ENCODE measurements at places on chromosomes 6 and 20. TPM values are rescaled to one million over a fixed set of nuclear protein-coding genes. Genes with fewer than 3 reads are reported as not detected.

DNA sequence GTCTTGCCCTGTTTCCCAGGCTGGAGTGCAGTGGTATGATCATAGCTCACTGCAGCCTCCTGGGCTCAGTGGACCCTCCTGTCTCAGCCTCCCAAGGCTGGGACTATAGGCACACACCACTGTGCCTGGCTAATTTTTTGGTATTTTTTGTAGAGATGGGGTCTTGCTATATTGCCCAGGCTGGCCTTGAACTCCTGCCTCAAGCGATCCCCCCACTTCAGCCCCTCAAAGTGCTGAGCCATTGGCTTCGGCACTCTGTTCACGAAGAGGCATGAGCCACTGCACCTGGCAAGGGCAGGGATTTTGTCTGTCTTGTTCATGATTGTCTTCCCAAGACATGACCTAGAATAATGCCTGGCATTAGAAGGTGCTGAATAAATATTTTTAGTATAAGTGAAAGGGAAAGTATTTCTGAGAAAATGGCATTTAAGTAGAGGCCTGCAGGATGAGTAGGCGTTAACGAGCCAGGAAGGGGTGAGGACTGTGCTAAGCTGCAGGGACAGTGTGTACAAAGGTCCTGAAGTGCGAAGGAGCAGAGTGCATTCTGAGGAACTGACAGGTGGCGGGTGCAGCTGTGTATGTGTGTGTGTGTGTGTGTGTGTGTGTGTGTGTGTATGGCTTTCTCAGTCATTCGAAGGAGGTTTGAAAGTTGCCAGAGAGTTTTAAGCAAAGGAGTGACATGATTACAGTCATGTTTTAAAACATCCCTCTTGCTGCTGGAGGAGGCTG, 43.0 kb downstream of the VEGFA start:
- DNase-seq, result peak; percentile 63

TFAP2B gene
- not detected for total RNA-seq

DNA sequence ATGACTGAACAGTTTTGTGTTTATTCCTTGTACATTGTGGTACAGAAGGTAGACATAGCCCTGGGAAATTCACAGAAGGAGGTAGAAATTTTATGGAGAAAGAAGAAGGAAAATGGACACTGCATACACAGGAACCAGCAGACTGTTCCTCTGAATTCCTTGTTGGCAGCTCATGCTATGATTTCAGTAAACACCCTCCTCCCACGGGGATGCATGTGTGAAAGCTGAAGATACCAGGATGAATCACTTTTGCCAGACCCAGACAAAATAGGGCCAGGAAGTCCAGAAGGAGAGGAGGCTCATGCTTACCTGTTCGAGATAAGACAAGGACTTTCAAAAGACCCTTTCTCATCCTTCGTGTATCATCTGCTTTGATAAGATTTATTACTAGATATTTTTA, 110.3 kb upstream of the GGTLC1 start:
- DNase-seq, result no peak

LPA gene
- total RNA-seq, result not detected

DNA sequence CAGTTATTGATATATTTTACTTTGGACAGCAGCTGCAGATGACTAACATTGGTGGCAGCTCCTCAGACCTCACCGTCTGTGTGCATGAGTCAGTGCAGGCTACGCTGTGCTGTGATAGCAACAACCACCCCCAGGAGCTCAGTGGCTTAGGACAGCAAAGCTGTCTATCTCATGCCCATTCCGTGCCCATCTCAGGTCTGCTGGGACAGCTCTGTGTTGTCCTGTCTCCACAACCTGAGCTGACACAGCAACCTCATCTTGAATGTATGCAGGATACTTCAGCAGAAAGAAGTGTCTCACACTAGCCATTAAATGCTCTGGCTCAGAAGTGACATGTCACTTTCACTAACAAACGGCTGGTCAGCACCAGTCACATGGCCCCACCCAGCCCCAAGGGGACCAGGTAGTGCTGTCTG, 47.7 kb downstream of the BANF2 start:
- peak; percentile 60 for DNase-seq

GPR63 gene
- 2.4 TPM for total RNA-seq

DNA sequence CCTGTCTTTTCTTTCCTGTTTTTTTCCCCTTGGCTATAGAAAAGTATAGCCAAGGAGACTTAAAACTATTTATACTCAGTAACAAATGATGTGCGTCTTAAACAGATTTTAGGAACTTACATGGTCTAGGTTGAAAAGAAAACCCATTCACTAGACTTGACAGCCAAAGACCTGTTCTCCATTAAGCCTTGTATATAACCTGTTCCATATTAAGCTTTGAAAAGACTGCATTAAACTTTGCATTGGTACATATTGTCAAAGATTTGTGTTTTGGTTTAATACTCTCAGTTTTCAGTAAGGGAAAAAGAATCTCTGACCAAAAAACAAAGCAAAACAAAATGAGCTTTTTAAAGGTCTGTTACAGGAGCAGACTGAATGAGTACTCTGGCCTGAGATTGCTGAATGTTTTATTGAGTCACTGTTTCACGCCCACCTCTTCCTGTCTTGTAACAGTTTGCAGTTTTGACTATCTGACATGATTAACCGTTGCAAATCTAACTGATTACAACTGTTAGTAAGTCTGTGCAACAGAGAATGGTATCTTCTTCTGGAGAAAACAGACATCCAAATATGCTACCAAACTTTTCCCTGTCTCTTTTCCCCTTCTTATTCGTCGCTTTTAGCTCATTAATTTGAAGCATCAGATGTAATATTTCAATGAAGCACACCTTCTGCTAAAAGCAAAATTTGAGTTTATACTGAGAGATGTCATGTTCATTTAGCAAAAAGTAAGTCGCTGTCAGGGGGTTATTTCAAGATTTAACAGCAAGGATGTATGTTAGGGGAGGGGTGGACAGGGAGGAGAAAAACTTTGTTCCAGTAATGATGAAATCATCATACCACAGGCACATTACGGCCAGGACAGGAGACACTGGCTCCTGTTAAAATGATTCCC, 59.1 kb upstream of the SUPT3H start:
- DNase-seq, result peak; percentile 69

GRCh38 chr6:164078532-164079274, 664.2 kb downstream of the QKI start:
- no peak for DNase-seq

- DNase-seq, result no peak
Measured at GRCh38 chr6:152697634-152698033, at the start of gene MYCT1. MYCT1 (plus strand) TSS chr6:152697897; CDS start chr6:152697903, 6 bp downstream.

- DNase-seq, result no peak
Measured at GRCh38 chr6:136706430-136706829, 85.8 kb downstream of the MAP3K5 start.

GRCh38 chr6:9086331-9086730, 651.0 kb upstream of the SLC35B3 start:
- no peak for DNase-seq

ZSCAN31 gene
- total RNA-seq, result 182 TPM

GRCh38 chr6:14478381-14479225, 361.0 kb downstream of the CD83 start:
- DNase-seq, result no peak

GRCh38 chr20:19259141-19259591, 46.7 kb downstream of the SLC24A3 start:
- DNase-seq, result no peak

CST4 gene
- not detected for total RNA-seq

DNA sequence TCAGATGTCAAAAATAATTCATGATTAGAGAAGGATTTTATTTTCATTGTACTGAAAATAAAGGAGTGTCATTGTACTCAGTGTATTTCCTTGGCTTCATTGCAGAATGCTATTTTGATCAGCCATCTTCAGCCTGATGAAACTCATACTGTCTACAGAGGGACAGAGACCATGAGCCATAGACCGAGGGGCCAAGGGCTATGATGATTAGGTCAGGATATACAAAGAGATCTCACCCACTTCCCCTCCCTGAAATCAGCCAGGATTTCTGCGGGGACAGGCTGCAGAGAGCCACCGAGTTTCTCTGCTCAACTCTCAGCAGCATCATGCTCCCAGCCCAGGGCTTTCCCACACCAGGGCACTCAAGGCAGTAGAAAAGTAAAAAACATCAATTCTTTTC, 47.0 kb downstream of the ALDH8A1 start:
- DNase-seq, result no peak

- no peak for DNase-seq
Measured at GRCh38 chr6:122423734-122424133, 24.3 kb downstream of the HSF2 start.

ALDH8A1 gene
- not detected for total RNA-seq

- DNase-seq, result no peak
Measured at GRCh38 chr6:68719761-68720160, 84.7 kb downstream of the ADGRB3 start.

DEFB110 gene
- not detected for total RNA-seq

RBM24 gene
- 1.0 TPM for total RNA-seq

DNA sequence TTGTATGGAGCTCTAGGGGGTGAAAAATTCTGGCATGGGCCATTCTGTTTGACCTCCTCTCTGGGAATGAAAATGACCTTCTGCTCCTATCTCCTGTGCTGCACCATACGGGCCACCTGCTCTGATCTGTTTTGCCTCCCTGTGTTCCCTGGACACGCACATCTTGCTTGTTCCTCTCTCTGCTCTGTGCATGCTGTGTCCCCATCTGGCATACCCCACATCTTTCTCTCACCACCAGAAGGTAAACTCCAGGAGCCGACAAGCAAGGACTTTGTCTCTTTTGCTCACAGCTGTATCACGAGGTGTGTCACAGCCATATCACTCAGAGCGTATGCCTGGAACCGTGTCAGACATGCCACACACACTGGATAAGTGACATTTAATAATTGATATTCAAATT, 208.4 kb upstream of the DTNBP1 start:
- DNase-seq, result no peak

GLP1R gene
- total RNA-seq, result not detected

DNA sequence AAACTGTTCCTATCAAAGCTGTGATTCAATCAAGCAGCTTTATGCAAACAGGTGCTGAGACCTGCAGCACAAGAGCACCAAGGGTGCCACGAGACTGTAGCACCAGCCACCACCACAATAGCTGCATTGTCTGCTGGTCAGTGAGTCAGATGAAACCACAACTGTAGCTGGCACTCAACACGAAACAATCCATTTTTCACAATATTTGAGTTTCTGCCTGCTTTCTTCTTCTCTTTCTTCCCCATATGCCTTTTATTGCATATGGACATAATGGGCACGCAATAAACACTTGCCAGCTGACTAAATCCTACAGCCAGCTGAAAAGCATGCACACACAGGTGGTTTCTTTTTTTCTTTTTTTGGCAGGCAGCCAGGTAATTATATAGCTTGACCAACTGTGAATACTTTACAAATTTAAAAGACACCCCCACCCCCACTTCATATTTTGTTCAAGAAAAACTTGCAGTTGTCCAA, 16.6 kb downstream of the SLC2A12 start:
- peak; percentile 70 for DNase-seq

GRCh38 chr6:112033791-112034615, 19.9 kb upstream of the CCN6 start:
- no peak for DNase-seq

CFB gene
- 1.5 TPM for total RNA-seq

DNA sequence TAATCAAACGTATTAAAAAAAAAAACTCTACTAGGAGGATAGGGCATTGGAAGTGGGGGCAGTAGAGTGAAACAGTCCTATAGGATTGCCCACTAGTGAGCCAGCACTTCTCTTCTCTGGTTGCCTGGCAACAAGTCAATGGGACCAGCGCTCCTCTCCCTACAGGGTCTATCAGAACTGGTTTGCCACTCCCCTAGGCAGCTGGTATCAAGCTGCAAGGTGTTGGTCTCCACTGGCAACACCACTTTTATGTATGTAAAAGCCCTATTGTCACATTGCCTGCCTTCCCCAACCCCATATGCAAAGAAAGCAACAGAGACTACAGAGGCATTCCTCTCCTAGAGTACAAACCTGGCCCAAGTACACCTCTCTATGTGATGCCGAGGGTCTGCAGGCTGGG, 166.9 kb upstream of the MCHR2 start:
- DNase-seq, result no peak

CDH22 gene
- not detected for total RNA-seq

- DNase-seq, result no peak
Measured at GRCh38 chr6:5128351-5128750, 43.2 kb downstream of the PPP1R3G start.

GRCh38 chr6:27375613-27376079, 12.9 kb upstream of the ZNF391 start:
- no peak for DNase-seq

POFUT1 gene
- total RNA-seq, result 51.5 TPM

GRCh38 chr20:38426006-38426897, 8.9 kb downstream of the SNHG17 start:
- DNase-seq, result peak; percentile 77

GRCh38 chr6:4727671-4728435, 48.4 kb upstream of the CDYL start:
- DNase-seq, result peak; percentile 89

PPIL6 gene
- total RNA-seq, result 1.0 TPM

GRCh38 chr6:75893776-75894152, 144.7 kb downstream of the MYO6 start:
- DNase-seq, result no peak

PDE10A gene
- total RNA-seq, result 2.1 TPM

DNA sequence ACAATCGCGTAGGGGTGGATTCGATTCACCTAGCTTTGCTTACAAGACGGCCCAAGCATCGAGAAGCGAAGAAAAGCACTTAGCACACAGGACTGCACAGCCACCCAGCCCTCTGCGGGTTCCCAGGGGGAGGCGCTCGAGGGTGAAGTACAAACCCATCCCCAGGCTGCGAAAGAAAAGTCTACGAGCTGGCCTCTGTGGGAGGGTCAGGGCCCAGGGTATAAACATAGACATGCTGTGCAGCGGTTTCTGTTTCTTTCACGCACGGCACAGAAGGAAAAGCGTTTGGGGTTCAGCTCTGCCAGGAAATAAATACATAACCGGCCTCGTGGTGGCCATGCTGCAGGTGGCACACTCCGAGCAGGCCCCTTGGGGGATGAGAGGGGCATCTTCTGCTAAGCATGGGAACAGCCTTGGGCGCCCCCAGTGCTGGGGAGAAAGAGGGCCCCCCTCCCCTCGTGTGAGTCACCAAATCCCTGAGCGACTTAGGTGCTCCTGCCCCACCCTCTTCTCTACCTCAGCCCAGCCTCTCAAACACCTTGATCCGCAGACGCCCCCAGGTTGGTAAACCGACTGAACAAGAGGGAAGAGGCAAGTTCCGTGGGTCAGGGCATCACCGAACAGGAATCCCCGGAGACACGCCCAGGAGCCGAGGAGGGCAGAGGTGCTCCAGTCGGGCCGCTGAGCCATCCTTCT, 91.6 kb upstream of the RIPOR2 start:
- DNase-seq, result no peak

GRCh38 chr6:81772741-81773140, 20.3 kb upstream of the TENT5A start:
- DNase-seq, result no peak

Measured in H4 (cell line).